Umbilical cord (tissue), 2 donors: ENCODE measurements at places on chromosomes 12 and 14. TPM values are rescaled to one million over a fixed set of nuclear protein-coding genes. Genes with fewer than 3 reads are reported as not detected.

OASL gene
- total RNA-seq: 1.2 TPM

RIMBP2 gene
- 1.9 TPM for total RNA-seq

NELL2 gene
- total RNA-seq: 11.1 TPM

CCDC196 gene
- total RNA-seq: 1.9 TPM

CDKN1B gene
- total RNA-seq: 67.7 TPM

PTCSC3 gene
- total RNA-seq: not detected

PNMA1 gene
- 42.1 TPM for total RNA-seq

BRI3BP gene
- total RNA-seq: 3.1 TPM

KCNK10 gene
- total RNA-seq: 2.9 TPM

TAS2R10 gene
- 2.6 TPM for total RNA-seq
